ENCODE measurements at places on chromosomes 1 and 21. TPM values are rescaled to one million over a fixed set of nuclear protein-coding genes. Genes with fewer than 3 reads are reported as not detected.

Gene DNASE2B
- not detected for polyA plus RNA-seq

Gene TMEM201
- 8.3 TPM for polyA plus RNA-seq

Gene C1orf94
- not detected for polyA plus RNA-seq

Gene GBP4
- 1.9 TPM for polyA plus RNA-seq

Gene TNFRSF9
- 0.27 TPM for polyA plus RNA-seq

Gene CNIH4
- polyA plus RNA-seq: 118 TPM

Gene CATSPER4
- polyA plus RNA-seq: not detected

Gene ALX3
- polyA plus RNA-seq: not detected

Gene ZNF436
- 6.5 TPM for polyA plus RNA-seq

Gene ATP1A4
- not detected for polyA plus RNA-seq

Gene MROH9
- not detected for polyA plus RNA-seq

Gene PLCH2
- polyA plus RNA-seq: 0.16 TPM

Gene VANGL2
- polyA plus RNA-seq: not detected
